ENCODE measurements at places on chromosomes 1 and 21.

GRCh38 chr1:51583532-51583931, 33.4 kb upstream of the OSBPL9 start:
- no peak for DNase-seq

DNA sequence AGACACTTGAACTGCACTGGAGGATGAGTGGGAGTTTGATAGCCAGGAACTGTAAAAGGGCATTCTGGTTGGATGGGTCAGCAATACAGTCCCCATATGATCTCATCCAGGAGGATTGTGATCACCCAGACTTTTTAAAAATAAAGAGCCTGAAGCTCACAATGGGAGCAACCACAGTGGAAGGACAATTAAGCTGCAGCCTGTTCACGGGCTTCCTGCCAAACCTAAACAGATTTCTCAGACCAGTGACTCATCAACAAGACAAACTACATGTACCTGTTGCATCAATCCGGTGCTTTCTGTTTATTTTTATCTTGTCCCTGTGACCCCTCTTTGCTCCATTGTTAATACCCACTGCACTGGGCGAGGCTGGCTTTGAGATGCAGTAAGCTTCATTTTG, 52.3 kb downstream of the PAPPA2 start:
- DNase-seq: no peak

- DNase-seq: no peak
Observed at GRCh38 chr1:246157516-246157915, 349.6 kb downstream of the SMYD3 start.

GRCh38 chr1:67983867-67984266, 66.6 kb downstream of the DIRAS3 start:
- no peak for DNase-seq

DNA sequence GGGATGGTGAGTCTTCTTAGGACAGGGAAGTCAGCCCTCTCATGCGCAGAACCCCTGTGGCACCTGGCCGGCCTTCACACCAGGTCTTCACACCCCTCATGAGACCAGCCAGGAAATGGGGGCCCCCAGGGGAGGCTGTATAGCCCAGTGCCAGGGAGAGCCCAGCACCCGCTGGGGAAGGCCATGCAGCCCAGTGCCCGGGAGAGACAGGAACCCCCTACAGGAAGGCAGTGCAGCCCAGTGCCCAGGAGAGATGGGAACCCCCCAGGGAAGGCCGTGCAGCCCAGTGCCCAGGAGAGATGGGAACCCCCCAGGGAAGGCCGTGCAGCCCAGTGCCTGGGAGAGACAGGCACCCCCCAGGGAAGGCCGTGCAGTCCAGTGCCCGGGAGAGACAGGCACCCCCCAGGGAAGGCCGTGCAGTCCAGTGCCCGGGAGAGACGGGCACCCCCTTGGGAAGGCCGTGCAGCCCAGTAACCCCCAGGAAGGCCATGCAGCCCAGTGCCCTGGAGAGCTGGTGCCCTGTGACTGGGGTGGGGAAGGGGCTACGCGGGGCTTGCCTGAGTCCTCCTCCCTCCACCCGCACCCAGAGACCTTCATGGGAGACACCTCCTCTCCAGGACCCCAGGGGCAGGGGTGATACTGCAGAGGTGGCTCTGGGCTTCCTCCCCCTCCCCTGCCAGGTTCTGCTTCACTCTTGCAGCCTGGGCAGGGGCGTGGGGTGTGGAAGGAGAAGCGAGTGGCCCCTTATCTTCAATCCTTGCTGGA, 110.5 kb upstream of the COL6A1 start:
- DNase-seq: no peak

- DNase-seq: no peak
Observed at GRCh38 chr21:18204931-18205330, 39.7 kb upstream of the CHODL start.

- no peak for DNase-seq
Observed at GRCh38 chr1:9300573-9300972, 7.9 kb downstream of the SPSB1 start.

DNA sequence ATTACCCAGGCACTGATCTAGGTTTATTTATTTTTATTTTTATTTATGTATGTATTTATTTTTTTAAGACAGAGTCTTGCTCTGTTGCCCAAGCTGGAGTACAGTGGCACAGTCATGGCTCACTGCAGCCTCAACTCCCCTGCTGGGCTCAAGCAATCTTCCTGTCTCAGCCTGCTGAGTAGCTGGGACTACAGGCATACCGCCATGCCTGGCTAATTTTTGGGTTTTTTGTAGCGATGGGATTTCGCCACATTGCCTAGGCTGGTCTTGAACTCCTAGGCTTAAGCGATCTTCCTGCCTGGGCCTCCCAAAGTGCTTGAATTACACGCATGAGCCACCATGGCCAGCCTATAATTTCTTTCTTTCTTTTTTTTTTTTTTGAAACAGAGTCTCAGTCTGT, 9.4 kb downstream of the PHACTR4 start:
- DNase-seq: no peak

- no peak for DNase-seq
Observed at GRCh38 chr1:228010921-228011320, 4.1 kb downstream of the WNT3A start.

Data from stimulated activated effector memory CD8-positive, alpha-beta T cell treated with anti-CD3 and anti-CD28 coated beads, Interleukin-12 subunit alpha, Interleukin-12 subunit beta, amount 100 ng/mL, for 72 hours (primary cell).